Naive B cell (primary cell): ENCODE measurements at places on chromosomes 13 and 19.
A peak's percentile ranks its signal among the peaks of the same experiment; 100 is the strongest.

DNA sequence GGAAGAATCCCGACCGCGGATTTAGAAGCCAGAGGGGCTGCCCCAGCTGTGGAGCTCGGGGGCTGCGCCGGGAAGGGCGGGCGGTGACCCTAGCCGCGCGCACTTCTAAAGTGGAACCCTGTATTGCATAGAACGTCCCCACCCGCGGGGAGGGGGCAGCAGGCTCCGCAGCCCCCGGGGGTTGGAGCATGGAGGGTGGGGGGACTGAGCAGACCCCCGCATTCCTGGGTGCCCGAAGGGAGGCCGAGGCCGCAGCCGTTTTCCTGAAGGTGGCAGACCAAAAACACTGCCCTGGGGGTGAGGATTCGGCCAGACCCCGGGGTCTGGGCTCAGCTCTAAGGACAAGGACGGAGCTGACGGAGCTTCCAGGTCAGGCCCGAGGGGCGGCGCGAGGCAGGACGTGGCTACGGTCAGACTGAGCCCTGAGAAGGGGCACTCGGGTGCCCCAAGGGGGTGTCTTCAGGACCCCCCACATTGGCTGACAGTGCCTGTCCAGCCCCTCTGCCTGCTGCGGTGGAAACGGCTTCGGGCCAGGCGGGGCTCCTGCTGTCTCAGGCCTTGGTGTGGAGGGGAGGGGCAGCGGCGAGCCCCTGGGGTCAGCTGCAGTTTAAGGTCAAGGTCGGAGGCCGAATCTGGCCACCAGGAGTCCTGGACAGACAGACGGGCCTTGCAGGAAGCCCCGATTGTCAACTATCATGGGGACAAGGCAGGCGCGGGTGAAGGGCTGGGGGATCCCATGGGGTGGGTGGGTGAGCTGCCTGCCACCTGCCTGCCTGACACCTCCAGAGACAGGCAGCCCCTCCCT, 12.6 kb downstream of the MKNK2 start:
- DNase-seq = no peak

- DNase-seq = no peak
Observed at GRCh38 chr13:97272526-97272925, 50.4 kb downstream of the MBNL2 start.

DNA sequence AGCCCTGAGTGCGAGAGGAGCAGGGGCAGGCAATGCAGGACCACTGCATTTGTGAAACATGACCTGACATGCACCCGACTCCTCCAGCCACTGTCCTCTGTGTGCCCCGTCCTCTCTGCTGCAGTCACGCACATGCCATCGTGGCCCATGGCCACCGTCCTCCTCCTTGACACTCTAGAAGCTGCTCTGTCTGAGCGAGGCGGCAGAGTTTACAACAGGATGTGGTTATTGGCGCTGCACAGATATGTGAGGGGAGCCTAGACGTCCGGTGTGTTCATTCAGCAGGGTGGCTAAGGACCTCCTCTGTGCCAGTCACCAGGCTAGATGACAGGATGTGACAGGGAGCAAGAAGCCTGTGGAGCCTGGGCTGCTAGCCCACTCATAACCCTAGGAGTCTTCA, 277.8 kb downstream of the FOXO1 start:
- DNase-seq = peak; percentile 79

GRCh38 chr13:36513266-36513665, 81.0 kb downstream of the CCNA1 start:
- no peak for DNase-seq

- no peak for DNase-seq
Observed at GRCh38 chr19:48772503-48772953, 17.2 kb downstream of the FGF21 start.

- no peak for DNase-seq
Observed at GRCh38 chr19:55118401-55118991, 1.1 kb upstream of the PPP1R12C start.

DNA sequence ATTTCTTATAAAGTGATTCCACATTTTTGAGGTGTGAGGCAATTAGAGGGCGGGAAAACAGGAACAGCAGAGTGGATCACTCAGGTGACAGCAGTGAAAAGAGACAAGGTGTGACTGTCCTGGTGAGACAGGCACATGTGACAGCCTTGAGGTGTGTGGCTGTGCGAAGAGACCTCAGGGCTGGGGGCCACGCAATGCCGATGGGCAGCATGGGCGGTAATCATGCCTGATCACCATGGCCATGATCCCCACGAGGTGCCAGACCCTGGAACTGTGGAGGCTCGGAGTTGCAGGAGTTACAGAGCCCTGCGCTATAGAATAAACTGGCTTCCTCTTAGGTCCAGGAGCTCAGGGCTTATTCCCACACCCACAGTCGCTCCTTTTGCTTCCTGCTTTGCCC, 2.0 kb downstream of the SPACA6 start:
- DNase-seq = no peak

DNA sequence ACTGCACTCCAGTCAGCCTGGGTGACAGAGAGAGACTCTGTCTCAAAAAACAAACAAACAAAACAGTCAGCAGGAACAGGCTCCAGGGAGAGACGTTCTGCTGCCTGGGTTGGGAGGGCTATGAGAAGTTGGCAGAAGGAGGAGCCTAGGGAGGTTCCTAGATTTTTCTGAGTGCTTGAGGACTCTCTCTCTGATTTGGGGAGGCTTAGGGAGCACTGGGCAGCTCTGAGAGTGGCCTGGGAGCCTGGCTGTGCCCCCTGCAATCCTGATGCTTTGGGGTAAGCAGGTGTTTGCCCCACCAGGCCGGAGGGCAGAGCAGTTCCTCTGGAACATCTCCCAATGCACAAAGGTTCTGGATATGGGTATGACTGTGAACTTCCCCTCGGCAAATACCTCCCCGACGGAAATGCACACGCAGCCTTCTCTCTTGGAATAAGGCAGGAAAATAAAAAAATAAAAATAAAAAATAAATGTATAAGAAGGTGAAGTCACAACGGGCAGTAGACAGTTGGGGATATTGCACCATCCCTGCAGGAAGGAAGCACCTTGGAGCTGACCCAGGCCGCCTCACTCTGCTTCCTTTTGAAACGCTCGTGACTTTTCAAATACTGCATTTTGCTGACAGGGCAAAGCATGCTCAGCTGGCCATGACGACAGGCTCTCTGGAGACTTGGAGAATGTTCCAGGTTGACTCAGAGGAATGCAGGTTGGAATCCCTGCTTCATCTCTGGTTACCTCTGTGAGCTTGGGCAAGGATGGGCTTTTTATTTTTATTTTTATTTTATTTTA, 26.5 kb upstream of the HOMER3 start:
- DNase-seq = no peak

- DNase-seq = no peak
Observed at GRCh38 chr13:98786023-98786422, 33.6 kb upstream of the SLC15A1 start.

GRCh38 chr13:98543378-98544103, 33.4 kb downstream of the STK24 start:
- no peak for DNase-seq

DNA sequence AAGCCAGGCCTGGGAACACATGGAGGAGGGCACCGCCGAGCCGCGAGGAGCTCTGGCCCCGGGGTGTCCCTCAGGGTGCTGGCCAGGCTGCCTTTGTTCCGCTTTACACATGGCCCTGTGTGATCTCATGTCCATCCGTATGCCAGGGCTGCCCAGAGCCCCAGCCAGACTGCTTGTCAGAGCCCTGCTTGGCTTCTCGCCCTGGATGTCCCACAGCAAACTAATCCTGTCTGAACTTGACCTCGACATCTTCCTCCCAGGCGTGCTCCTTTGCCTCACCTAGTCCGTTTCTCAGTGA, 14.3 kb downstream of the BCKDHA start:
- no peak for DNase-seq

DNA sequence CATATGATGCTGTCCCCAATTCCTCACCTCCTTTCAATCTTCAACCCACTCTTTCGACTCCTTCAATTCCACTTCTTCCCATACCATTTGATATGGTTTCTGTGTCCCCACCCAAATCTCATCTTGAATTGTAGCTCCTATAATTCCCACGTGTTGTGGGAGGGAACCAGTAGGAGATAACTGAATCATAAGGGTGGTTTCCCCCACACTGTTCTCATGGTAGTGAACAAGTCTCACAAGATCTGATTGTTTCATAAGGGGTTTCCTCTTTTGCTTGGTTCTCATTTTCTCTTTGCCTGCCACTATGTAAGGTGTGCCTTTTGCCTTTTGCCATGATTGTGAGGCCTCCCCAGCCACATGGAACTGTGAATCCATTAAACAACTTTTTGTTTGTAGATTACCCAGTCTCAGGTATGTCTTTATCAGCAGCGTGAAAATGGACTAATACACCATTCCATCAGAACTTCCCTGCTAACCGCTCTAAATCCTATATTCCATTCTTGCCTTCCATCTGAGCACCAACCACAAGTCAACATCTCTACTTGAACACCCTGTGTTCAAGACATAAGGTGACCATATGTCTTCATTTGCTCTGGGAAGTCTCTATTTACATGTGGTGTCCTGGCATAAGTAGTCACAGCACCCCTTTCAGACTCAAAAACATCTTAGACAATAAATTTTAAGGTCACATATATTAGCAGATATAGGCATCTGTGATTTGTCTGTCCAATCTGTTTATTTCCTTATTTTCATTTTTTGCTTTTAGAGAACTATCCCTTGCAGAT, 122.9 kb downstream of the TSHZ3 start:
- DNase-seq = no peak

DNA sequence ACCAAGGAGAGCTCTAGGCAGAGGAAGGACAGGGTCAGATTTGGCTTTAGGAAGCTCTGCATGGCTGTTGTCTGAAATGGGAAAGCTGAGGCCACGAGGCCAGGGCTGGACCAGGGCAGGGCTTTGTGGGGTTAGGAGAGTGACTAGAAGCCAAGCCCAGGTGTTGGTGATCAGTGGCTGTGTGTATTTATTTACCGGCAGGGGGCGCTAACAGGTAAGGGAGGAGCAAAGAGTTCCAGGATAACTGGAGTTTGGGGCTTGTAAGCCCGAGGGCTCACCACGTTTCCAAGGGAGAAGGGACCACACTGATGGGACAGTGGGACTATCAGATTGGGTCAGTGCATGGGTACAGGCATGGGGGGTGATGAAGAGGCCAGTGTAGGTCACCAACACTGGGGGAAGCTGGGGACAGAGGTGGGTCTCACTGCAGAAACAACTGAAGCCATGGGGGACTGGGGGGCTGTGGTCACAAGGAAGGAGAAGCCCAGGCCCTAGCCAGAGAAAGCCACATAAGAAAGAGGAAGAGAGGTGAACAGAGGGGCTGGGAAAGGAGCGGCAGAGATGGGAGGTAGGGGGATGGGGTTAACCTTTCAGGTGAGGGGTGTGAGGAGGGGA, 3.9 kb downstream of the TMEM147 start:
- peak; percentile 65 for DNase-seq

DNA sequence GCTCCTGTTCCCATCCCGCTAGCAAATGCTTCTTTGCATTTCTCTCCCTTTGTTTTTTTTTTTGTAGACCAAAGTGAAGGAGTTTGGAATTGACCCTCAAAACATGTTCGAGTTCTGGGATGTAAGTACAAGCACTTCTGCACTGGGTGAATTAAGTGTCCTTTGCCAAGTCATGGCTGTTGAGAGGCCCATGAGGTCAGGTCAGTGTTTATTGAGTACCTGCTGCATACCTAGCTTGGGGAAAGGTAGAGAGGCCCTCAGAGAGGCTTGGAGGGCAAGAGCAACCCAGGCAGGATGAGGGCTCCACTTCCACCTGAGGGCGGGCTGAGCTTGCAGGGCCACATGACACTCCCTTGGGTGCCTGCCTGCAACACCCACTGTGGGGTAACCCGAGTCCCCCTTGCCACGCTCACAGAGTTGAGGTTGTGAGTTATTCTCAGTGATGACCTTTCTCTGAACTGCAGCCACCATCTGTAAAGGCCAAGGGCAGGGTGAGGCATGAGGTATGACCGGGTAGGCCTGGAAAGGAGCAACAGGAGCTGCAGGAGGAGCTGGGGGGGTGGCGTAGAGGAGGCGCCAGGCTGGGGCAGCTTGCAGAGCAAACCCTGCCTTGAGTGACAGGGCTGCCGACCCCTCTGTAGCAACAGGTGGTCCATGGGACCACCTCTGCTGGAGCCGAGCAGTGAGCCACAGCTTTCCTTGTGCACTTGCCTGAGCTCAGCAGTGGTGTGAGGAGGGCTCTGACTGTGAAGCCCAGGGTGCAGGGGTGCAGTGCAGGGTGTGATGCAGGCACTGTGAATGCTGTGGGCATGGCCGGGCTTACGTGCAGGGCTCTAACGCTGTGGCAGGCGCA, 16.6 kb downstream of the GPI start:
- DNase-seq = no peak

DNA sequence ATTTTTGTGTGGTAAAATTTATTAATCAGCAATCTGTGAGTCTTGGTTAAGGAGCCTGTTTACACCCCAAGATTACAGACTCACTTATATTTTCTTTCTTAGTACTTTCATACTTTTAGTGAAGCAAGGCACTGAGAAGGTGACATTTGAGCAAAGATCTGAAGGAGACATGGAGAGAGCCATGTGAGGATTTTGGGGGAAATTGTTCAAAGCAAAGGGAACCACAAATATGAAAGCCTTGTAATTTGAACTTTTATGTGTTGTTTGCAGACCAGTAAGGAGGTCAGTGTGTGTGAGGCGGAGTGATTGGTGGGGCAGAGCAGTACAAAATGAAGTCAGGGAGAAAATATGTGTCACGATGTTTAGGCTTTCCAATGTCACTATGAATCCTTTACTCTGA, 140.7 kb upstream of the KLF12 start:
- no peak for DNase-seq

GRCh38 chr19:4051175-4052101, 15.3 kb downstream of the ZBTB7A start:
- DNase-seq = no peak

DNA sequence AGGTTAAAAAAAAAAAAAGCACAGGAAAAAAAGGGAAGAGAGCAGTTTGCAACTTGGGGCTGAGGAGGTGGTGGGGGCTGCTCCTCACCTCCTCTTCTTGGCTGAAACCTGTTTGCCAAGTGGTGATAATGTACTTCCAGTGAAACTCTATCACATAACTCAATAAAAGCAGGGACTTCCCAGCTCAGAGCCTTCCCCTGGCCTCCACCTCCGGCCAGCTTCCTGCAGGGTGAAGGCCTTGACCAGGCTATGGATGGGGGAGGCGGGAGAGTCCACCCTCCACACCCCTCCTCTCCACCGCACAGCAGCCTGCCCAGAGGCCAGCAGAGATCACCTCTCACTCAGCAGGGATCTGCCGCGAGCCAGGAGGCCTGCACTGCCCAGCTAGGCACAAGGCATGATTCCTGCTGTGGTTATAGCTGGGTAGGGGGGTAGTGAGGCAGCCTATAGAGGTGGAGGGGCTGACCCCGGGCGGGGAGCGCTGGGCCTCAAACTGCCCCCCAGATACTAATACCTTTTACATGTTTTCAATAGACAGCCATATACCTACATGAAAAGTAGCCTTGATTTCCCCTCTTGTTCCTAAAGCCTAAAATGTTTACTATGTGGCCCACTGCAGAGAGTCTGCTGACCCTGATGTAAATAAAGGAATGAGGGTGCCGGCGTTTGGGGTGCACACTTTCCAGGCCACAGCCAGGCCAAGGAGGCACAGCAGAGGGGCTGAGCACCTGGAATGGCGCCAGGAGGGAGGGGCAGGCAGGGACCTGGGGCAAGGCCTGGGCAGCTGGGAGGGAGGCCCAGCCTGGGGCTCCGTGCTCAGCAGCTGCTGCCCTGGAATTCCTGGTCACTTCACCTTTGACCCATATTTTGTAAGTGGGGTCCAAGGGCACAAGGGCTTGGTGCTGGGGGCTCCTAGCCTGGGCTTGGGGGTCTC, 10.3 kb downstream of the ZNF787 start:
- DNase-seq = no peak
